Epithelial cell of proximal tubule (primary cell): ENCODE measurements at places on chromosomes 11 and 22. TPM values are rescaled to one million over a fixed set of nuclear protein-coding genes. Genes with fewer than 3 reads are reported as not detected.

- no peak for DNase-seq
Observed at GRCh38 chr11:64021757-64022093, 14.0 kb upstream of the FLRT1 start.

Gene H19
- total RNA-seq: 0.36 and 11.8 TPM in 2 replicates

DNA sequence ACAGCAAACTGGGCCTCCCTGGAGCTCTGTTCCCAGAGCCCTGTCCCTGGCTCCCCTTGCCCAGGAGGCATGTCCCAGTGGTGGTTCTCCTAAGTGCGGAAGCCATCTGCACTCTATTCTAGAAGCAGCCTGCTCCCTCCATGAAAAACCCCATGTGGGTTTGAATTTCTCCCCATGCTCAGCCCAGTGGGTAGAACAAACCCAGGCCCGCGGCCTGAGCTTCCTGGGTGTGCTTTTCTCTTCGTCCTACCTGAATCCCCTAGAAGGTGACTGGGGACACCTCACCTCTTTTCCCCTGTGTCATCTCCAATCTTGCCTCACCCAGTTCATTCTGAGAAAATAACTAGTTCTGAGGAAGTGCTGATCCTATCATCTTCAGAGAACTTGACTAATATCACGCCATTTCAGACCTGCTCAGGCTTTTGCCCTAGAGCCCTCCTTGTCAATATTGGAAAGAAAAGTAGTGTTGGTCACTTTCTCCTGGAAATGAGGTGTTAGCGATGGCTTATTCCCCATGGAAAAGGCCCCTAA, 15.9 kb downstream of the IL10RA start:
- DNase-seq: no peak

Gene CYB561A3
- total RNA-seq: 22.1 and 42.0 TPM in 2 replicates

DNA sequence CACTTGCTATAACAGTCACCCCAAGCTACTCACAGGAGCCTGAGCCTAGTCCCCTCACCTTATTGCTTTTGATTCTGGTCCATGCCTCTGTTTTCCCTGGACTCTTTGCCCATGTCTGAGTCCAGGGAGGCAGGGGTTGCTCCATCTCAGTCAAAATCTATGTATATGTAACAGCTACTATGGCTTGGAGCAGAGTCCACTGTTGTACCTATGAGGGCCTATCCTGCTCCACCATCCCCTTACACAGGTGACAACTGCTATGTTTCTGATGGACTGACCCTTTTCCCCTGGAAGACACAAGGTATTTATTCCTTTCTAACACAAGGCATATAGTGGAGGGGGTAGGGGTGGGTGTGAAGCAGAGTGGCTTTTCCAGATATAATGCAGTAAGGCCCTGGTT, 119.6 kb downstream of the VPREB1 start:
- DNase-seq: no peak

DNA sequence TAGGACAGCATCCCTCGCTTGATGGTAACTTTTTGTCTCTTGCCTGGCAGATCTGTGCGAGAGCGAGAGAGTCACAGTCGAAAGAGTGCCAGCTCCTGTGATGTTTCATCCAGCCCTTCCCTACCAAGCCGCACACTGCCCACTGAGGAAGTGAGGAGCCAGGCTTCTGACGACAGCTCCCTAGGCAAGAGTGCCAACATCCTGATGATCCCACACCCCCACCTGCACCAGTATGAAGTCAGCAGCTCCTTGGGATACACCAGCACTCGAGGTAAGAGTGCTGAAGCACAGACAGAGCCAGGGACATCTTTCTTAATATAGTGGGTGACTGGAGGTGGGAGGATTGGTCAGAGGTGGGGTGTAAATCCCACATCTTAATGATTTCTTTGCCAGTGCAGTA, 61.1 kb downstream of the DEPDC5 start:
- no peak for DNase-seq

Gene SYCE3
- 1.0 TPM in 1 of 2 replicates, not detected in the other for total RNA-seq

DNA sequence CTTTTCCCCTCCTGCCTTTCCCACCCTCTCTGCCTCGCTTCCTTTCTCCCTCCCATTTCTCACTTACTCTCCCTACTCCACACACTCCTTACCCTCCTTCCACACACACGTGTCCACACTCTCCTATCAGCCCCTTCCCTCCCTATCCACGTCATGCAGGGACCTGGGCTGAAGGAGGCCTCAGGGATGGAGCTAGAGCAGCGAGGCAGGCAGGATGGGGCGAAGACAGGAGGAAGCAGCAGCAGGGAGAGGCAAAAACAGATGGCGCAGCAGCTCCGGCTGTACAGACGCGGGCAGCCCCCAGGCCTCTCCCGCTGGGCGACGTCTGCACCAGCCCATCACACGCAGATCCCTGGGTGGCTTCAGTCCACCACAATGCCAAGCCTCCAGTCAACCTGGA, 97.9 kb downstream of the SPATA19 start:
- no peak for DNase-seq

GRCh38 chr11:10622108-10622507, 53.6 kb upstream of the LYVE1 start:
- no peak for DNase-seq
